ENCODE measurements at places on chromosomes 12 and 14. TPM values are rescaled to one million over a fixed set of nuclear protein-coding genes. Genes with fewer than 3 reads are reported as not detected.
A peak's percentile ranks its signal among the peaks of the same experiment; 100 is the strongest.

Gene PPP2R5E
- total RNA-seq = 19.7 TPM

DNA sequence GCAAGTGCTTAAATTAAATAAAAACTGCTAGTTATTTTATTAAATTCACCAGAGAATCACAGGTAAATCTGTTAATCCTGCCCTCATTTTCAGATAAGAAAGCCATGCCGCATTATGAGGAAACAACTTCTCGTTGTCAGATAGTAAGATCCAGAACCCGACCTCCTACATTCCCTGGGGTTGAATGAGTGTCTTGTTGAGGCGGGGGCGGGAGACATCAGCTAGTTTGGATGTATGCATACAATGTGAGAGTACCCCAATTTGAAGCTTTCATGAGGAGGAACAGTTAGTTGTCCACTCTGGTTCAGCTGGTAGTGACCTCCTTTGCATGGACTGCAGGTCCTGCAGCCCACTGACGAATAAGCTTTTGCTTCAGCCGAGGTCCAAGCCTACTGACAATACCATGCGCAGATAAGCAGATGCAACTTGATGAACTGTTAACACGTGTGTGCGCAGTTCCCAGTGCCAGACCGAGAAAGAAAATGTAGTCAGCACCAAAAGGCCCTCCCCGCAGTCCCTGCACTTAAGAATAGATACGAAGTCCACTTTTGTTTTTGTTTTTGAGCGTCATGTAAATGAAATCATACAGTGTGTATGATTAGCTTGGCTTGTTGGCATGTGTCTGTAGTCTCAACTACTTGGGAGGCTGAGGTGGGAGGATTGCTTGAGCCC lies 34.9 kb downstream of the EVL start:
- no peak for DNase-seq

DNA sequence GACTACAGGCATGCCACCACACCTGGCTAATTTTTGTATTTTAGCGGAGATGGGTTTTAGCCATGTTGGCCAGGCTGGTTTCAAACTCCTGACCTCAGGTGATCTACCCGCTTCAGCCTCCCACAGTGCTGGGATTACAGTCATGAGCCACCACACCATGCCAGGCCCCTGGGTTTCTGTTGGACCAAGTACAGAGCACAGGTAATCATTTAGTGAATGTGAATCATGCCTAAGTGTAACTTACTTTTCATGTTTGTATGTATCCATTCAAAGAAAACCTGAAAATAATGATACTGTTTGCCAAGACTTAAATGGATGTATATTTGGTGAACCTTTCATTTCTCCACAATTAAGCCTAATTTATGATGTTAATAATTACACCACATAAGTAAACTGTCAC lies 65.9 kb downstream of the FGD6 start:
- DNase-seq = no peak

DNA sequence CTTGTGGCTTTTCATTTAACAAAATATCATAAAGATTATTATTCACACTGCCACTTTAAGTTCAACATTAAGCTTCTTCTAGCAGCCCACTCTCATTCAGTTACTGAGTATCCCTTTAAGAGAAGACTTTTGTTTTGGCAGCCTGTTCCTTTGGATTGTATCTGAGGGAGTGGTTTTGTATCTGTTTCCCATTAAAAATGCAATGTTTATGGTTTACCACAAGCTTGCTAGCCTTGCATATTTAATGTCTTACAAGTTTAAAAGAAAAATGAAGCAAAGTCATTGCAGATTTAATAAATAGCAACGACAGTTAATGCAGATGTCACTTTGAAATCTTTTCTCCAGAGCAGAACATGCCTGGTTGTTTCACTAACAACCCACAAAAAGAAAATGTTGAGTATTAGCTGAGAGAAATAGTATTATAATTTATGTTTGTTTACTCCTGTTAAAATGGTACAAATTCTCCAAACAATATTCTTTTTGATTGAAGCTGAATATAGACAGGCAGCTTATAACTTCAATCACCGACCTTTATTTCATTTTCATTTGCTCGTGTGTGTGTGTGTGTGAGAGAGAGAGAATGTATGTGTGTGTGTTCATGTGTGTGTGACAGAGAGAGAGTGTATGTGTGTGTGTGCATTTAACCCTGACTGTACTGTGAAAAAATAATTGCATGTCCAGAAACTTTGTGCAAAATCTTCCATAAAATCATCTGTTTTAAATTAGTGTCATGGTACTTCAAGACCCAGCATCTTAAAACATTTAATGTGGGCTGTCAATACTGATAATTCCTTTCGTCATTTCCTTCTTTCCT lies 1.8 kb downstream of the DCN start:
- peak; percentile 89 for DNase-seq

Gene PLA2G1B
- not detected for total RNA-seq

DNA sequence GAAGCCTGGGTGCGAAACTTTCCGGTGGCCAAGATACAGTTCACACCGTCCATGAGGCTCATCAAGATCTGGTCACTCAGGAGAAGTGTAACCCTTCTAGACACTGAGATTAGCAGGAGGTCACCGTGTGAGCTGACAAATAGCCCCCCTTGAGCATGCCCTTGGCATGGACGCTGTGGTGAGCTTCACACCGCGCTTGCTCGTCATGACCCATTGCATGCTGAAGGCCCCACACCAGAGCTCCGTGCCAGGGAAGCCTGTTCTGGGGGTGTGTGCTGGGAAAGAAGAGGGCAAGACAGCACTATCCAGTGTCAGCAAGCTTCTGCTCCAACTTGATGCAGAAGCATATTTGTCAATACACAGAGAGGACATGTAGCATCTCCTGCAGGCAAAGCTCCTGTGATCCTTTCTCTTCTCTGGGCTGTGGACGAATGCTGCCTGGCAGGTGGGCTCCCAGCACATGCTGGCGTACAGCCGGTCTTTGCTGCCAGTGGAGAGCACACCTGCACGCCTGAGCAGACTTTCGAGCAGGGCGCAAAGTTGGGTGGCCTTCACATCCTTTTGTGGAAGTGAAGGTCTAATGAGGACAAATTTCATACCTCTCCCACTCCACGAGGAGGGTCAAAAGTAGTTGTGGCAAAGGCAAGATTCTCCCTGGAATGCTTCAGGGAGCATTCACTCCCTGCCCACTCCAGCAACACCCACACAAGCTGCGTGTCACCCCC lies 126.9 kb upstream of the FKBP4 start:
- no peak for DNase-seq

- no peak for DNase-seq
Measured at GRCh38 chr14:77120771-77121743, 20.5 kb downstream of the ZDHHC22 start.

- no peak for DNase-seq
Measured at GRCh38 chr12:10215436-10215835, 2.8 kb downstream of the GABARAPL1 start.

- no peak for DNase-seq
Measured at GRCh38 chr12:131208425-131208824, 254.7 kb downstream of the ADGRD1 start.

GRCh38 chr14:58846682-58847465 lies 209.1 kb downstream of the DACT1 start:
- no peak for DNase-seq

DNA sequence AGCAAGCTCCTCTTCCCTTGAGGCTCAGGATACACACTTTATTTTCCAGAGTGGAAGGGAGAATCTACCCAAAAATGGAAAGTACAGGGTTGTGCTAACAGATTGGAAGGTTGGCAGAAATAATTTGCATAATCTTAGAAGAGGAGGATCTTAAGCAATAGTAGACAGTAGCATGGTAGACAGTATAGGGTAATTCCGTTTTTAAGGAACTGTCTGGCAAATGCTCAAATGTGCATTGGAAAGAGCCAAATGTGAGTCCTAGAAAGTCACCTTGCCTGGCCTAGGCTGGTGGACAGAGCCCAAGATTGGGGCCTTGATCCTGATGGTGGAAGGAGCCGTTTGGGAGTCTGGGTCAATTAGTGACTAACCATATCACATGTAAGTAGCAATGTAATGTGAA lies 13.1 kb upstream of the CARMIL3 start:
- no peak for DNase-seq

DNA sequence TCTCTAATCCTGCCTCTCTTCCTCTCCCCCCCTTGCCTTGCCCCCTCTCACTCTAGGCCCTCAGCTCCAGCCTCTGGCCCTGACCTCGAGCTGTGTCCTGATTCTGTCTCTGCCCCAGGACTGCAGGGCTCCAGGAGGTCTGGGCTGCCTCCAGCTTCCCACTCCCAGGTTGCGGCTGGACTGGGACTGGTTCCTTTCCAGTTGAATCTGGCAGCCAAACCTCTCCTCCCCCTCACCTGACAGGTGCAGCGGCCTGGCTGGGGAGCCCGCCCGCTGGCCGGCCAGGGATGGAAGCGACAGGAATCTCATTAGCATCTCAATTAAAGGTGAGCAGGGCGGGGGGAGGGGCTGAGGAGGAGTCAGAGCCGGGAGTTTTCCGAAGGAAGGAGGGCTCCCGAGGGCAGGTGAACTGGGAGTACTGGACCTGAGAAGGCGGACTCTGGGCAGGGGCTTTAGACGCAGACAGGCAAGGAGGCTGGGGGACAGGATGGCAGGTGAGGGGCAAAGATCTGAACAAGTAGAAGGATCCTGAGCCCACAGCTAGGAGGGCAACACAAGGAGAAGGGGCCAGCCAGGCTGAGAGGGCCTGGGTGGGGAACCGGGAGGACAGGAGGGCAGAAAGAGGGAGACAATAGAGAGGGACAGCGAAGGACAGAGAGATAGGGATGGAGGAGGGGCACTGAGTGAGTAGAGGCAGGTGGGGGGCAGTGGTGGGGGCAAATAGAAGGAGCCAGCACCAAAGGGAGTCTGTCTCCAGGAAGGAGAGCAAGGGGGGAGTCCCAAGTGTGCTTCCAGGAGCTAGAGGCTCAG lies at the start of gene SCNN1A:
TSS of gene SCNN1A (minus strand) at position 295 of the 810 bp plus-strand sequence. CDS start 780 bp downstream, outside the sequence.
- no peak for DNase-seq

- no peak for DNase-seq
Measured at GRCh38 chr12:91154131-91154530, 28.5 kb downstream of the DCN start.

Gene KSR2
- under 0.01 TPM for total RNA-seq

Gene GNPNAT1
- 40.2 TPM for total RNA-seq

GRCh38 chr14:80378084-80378690 lies 166.9 kb upstream of the DIO2 start:
- DNase-seq = no peak

Gene SNX6
- 164 TPM for total RNA-seq

Gene SERPINA10
- total RNA-seq = not detected

DNA sequence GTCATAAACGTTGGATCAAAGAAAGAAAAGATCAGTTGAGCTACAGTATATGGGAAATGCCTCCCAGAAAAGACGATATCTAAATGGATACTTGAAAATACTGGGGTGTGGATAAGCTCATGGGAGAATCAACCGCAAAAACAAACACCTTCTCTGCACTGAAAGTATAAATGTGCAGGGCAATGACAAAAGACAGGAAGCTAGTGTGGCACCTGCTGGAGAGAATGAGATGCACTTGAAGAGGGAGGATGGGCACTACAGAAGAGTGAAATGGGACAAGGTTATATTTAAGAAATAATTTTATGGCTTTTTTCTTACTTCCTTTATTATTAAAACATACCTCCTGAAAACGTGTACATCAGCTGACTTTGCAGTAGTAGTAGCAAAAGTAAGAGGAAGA lies 153.7 kb downstream of the PRKD1 start:
- no peak for DNase-seq

Gene ALKBH1
- 10.6 TPM for total RNA-seq

Gene SERPINA12
- not detected for total RNA-seq

Measured in LHCN-M2 (cell line).